SIG-M5 (cell line): ENCODE measurements at places on chromosomes 7 and 10.
A peak's percentile ranks its signal among the peaks of the same experiment; 100 is the strongest.

DNA sequence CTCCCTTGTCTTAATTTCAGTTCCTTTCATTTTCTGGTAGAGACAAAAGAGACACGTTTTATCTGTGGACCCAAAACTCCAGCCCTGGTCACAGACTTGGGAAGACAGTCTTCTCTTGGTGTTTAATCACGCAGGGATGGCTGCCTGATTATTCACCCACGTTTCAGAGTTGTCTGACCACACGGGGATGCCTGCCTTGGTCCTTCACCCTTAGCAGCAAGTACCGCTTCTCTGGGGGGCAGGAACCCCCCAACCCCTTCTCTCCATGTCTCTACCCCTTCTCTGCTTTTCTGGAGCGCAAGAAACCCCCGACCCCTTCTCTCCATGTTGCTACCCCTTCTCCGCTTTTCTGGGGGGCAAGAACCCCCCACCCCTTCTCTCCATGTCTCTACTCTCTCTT is 95.8 kb downstream of the MACC1 start:
- no peak for DNase-seq

- no peak for DNase-seq
Measured at GRCh38 chr10:6838118-6838517, 258.0 kb upstream of the PRKCQ start.

- DNase-seq = no peak
Measured at GRCh38 chr10:79137826-79138225, 69.1 kb downstream of the ZMIZ1 start.

DNA sequence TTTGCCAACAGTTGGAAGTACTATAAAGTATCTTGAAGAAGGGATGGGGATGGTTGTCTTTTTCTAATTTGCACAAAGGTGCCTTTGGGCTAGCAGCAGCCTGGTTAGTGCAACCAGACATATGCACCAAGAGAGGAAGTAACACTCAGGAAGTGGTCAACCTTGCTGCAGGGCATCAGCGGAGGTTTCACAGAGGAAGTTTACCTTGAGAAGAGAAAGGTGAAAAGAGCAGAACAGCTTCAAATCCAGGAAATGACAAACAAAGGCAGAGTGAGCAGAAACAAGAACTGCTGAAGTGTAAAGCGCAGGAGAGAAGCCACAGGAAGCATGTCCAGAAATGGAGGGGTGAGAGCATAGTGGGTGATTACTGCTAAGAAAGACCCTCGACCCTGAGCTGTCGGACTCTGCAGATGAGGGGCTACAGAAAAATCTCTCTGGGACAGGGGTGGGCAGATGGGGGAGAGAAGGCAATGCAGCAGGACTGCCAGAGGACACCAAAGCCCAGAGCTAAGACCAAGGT is 66.9 kb downstream of the STK17A start:
- DNase-seq = peak; percentile 64

GRCh38 chr7:151793991-151794507 is 82.9 kb downstream of the PRKAG2 start:
- DNase-seq = no peak

DNA sequence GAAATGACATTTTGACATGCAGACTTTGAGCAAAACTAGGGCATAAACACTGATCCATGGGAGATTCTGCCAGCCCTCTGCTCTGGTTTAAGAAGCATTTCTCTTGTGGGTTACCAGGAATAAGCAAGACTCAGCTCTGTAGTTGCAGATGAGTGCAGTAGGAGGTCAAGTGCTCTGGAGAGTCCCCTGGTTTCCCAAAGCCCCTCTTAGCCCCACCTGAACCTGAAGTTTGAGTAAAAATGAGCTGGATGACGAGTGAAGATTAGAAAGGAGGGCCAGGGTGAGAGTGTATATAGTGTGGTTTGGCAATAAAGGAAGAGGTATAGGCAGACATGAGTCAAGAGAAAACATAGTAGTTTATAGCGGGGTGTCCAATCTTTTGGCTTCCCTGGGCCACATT is 220.3 kb downstream of the ARL4A start:
- no peak for DNase-seq

GRCh38 chr10:11457336-11457735 is 154.1 kb downstream of the USP6NL start:
- DNase-seq = no peak

DNA sequence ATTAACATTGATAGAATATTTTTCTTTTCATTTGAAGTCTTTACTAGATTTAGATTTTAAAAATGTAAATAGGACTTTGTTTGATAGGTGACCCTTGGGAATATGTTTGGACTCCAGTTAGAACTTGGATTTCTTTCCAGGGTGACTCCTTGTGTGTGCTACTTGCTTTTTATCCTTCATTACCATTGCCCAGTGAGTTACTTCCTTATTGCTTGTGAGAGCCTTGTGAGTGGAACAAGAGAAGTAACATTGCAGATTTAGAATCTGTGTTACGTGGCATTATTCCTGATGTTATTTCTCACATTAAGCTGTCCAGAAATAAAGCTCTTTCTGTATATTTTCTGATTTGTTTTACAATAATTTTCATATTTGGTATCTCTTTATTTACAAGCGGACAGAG is 128.0 kb upstream of the LRGUK start:
- no peak for DNase-seq

DNA sequence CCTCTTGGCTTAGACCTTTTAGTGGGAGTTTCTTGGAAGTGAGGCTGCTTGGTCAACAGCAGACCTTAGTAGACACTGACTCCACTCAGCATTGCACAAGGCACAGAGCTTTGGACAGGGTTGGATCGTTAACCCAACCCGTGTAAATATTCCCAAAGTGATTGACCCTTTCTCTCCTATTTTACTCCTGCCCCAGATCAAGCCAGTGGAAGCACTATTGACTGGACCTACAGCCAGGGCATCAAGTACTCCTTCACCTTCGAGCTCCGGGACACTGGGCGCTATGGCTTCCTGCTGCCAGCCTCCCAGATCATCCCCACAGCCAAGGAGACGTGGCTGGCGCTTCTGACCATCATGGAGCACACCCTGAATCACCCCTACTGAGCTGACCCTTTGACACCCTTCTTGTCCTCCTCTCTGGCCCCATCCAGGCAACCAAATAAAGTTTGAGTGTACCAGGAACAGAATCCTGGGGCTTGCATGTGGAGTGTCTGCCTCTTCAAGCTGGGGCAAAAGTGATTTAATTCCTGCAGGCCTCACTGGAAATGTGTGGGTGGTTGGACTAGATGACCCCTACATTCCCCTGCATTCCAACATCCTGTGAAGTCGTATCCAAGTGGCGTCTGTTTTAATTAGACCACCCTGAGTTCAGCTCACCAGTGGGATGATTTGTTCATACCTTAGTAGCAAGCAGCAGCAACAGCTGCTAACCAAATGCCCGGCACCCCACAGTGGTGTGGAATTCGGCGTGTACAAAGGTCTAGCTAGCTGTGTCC is 7.5 kb downstream of the CPA1 start:
- no peak for DNase-seq

DNA sequence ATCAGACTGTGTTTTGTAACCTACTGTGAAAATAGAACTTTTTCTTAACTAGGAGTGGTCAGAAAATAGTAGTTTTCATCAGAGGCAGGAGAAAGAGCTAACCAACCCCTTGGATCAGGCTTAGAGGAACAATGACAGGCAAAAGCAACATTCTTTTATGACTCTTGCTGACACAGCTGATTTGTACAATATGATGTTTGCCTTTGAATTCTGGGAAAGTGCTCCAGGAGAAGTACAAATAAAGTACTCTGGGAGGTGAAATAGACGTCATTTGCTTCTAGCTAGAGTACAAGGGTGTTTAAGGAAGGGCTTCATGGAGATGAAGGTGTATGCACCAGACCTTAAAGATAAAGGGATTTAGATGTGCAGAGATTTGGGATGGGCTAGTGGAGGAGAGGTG is 75.1 kb upstream of the KIAA1217 start:
- no peak for DNase-seq

DNA sequence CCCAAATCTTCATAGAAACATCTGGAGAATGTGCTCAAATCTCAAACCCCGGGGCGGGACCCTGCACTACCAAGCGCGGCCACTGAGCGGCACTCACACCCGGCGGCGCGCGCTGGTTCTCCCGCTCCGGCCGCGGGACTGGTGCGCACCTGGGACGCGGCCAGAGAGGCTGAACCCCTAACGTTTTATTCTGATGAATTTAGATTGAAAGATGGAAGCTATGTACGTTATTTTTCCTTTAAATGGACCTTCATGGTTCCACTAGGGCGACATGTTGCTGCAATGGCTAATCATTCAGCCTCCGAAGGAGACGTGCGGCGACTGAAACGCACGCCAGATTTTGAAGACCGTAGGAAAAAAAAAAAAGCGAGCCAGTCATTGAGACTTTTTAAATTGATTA is 107.0 kb upstream of the INSIG1 start:
- no peak for DNase-seq

- DNase-seq = no peak
Measured at GRCh38 chr7:70188901-70189650, 590.8 kb downstream of the AUTS2 start.

GRCh38 chr7:95881597-95881996 is 109.2 kb downstream of the DYNC1I1 start:
- DNase-seq = no peak

DNA sequence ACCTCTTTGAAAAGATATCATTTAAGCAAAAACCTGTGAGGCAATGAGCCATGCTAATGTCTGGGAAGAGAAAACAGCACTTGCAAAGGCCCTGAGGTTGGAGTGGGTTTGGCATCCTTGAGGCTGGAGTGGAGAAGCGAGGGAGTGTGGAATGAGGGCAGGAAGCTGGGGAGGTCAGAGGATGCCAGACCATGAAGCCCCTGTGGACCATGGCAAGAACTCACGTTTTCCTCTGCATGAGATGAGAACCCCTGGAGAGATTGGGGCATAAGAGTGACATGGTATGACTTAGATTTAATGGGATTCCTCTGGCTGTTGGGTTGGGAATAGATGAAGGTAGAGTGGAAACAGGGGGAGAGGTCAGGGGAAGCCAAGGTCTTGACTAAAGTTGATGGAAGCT is 49.4 kb downstream of the GPR26 start:
- no peak for DNase-seq

DNA sequence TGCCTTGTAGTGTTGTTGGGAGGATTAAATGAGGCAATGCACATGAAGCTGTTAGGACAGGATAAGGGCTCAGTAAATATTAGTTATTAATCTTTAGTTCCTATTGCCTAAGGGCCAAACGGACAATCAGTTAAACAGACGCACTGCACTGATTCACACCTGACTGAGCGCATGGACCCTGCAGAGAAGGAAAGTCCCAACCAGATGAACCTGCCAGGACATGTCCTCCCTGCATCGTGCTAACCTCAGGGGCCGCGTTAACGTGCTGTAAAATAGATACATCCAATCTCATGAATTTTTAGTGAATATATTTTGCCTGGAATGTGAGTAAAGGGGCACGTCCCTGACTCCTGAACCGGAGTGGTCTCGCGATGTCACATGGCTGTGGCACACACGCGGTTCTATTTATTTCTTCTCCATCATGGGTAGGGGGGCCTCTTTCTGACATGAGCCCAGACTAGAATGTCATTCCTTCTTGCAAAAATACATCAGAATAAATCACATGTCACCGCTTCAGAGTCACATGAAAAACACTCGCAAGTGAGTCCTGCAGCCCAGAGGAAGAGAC is 12.3 kb downstream of the ADARB2 start:
- DNase-seq = no peak

DNA sequence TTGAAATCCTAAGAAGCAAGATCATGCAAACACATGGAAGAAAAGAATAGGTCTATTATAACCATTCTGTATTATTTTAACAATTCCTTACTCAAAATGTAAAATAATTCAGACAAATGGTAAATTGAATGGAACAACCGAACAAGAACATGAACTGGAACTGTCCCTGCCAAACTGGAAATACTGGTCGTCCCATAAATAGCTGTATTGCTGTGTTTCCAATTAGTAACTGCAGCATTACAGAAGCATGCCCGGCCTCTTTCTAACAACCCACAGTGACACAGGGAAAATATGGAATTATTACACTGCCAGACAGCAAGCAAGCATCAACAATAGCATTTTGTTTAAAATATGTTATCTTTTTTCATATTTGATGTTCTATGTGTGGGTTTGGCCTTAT is 1138.5 kb upstream of the PHF14 start:
- DNase-seq = no peak

- DNase-seq = peak; percentile 32
Measured at GRCh38 chr7:2530071-2530987, 10.8 kb downstream of the LFNG start.

- DNase-seq = no peak
Measured at GRCh38 chr7:97094284-97094930, 23.1 kb upstream of the SDHAF3 start.

DNA sequence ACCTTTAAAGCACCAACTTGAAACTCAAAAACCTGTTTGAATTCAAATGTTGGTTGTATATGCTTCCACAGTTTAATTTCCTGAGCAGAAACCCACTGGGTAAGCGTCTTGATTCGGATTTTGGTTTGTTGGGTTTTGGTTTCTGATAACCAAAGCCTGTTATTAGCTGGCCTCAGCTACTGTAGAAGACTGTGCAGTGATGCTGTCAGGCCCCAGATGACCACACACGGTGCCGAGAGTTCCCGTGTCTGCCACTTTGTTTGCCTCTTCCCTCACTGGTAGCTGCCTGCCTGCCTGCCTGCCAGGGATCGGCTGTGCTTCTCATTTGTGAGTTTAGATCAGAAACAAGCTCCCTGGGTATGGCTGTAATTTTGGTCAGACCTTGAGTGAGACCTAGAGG is 5.6 kb downstream of the MDH2 start:
- DNase-seq = no peak

- DNase-seq = no peak
Measured at GRCh38 chr7:143900230-143900766, 1.7 kb downstream of the TCAF1 start.

GRCh38 chr10:106296750-106297392 is 867.6 kb downstream of the SORCS1 start:
- DNase-seq = no peak

GRCh38 chr10:22931948-22932347 is 4.1 kb downstream of the ARMC3 start:
- DNase-seq = no peak

- DNase-seq = no peak
Measured at GRCh38 chr7:38229386-38229785, 44.0 kb downstream of the TARP start.

GRCh38 chr7:159152816-159153215 is 8.1 kb upstream of the VIPR2 start:
- no peak for DNase-seq

GRCh38 chr7:93015101-93015778 is 102.5 kb downstream of the SAMD9 start:
- DNase-seq = no peak

- no peak for DNase-seq
Measured at GRCh38 chr7:129095258-129095657, 40.3 kb upstream of the TNPO3 start.

- DNase-seq = no peak
Measured at GRCh38 chr7:135207406-135208101, 3.8 kb downstream of the WDR91 start.

DNA sequence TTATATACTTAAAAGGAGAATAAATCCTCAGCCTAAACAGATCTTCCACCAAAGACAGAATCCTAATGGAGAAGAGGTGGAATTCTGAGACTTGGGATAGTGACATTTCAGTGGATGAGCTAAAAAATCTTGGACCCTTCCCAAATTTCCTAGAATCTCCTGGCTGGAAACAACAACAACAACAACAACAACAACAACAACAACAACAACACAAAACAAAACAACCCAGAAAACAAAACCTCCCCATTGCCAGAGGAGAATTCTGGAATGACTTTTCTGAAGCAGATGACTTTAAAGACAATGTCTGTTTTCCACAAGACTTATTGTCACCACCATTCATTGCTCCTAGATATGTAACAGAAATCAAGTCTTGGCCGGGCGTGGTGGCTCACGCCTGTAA is 322.1 kb downstream of the ARL4A start:
- DNase-seq = no peak

- DNase-seq = no peak
Measured at GRCh38 chr10:90398566-90398965, 459.3 kb downstream of the HTR7 start.

- DNase-seq = no peak
Measured at GRCh38 chr7:23712368-23713284, 2.6 kb downstream of the STK31 start.
